H4 (cell line): ENCODE measurements at places on chromosomes 3 and 15. TPM values are rescaled to one million over a fixed set of nuclear protein-coding genes. Genes with fewer than 3 reads are reported as not detected.

CCDC39 gene
- not detected in 2 replicates for total RNA-seq

- no peak for DNase-seq
Observed at GRCh38 chr15:98830034-98830634, 177.5 kb downstream of the PGPEP1L start.

GRCh38 chr3:15476378-15476777 is 45.1 kb downstream of the COLQ start:
- DNase-seq = no peak

DNA sequence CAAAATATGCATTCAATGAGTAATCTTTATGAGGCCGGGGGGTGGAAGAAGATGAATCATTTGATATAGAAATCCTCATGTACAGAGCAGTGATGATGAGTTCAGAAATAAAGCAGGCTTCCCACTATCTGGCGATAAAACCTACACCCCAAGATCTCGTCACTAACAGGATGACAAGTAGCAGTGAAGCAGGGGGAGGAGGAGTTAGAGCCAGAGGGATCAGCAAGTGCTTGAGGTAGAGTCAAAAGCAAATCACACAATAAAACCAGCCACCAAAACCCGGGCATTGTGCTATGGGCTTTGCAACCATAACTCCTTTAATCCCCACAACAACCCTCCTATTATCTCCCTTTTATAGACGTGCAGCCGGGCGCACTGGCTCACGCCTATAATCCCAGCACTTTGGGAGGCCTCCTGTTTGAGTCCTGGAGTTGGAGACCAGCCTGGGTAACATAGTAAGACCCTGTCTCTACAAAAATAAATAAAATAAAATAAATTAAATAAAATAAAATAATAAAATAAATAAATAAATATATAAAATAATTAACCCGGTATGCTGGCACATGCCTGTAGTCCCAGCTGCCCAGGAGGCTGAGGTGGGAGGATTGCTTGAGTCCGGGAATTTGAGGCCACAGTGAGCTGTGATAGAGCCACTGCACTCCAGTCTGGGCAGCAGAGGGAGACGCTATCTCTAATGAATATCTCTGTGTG is 53.0 kb downstream of the STARD5 start:
- DNase-seq = no peak

TMC3 gene
- not detected in 2 replicates for total RNA-seq

DNA sequence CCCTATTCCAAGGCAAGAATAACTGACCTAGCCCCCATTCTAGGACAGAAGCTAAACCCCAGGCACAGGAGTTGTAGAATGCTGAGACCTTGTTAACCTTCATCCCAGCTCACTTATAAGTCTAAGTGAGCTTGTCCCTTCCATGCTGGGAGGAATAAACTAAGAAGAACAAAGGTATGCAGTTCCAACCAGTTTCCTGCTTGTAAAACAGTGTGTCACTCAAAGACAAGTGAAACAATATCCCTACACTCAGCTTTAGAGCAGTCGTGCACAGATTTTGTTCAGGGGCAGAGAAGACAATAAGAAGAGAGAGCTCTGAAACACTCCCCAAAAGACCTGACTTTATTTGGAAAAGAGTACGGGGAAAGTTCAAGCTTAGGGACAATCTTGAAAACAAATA is 292.1 kb downstream of the CGGBP1 start:
- no peak for DNase-seq

DNA sequence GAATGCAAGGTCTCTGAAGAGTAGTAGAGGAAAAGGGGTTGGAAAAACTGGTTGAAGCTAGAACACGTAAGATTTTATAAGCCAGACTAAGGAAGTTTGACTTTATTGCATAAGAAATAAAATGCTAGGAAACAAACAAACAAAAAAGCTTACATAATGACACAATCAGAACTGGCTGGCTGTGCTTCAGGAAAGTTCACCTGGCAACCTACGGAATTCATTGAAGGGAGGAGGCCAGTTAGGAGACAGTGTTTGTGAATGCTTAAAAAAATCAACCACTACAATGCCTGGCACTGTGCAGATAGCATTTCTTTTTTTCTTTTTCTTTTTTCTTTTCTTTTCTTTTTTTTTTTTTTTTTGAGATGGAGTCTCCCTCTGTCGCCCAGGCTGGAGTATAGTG is 1.9 kb upstream of the ICE2 start:
- DNase-seq = no peak
